AG20443 (cell line): ENCODE measurements at places on chromosomes 7 and 10.

DNA sequence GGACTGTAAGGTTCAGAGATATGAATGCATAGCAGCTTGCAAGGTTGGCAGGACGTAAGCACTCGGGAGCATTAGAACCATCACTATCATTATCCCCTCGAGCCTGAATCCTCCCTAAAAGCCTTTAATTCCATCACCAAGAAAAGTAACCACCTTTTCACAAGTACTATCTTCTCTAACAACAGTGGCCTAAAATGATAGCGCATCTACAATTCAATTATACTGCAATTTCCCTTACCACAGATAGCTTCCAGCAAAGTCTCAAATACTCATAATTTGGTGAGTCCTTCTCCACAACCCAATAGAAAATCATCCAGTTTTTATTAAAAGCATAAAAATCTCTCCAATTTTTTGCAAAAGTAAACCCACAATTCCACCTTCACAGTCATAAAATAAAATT lies 42.0 kb downstream of the COL1A2 start:
- no peak for DNase-seq

- no peak for DNase-seq
Observed at GRCh38 chr7:117637937-117638336, 158.1 kb downstream of the CFTR start.

- DNase-seq, result no peak
Observed at GRCh38 chr7:151780631-151781030, 96.3 kb downstream of the PRKAG2 start.

GRCh38 chr10:77800738-77801266 lies 125.8 kb downstream of the DLG5 start:
- no peak for DNase-seq

DNA sequence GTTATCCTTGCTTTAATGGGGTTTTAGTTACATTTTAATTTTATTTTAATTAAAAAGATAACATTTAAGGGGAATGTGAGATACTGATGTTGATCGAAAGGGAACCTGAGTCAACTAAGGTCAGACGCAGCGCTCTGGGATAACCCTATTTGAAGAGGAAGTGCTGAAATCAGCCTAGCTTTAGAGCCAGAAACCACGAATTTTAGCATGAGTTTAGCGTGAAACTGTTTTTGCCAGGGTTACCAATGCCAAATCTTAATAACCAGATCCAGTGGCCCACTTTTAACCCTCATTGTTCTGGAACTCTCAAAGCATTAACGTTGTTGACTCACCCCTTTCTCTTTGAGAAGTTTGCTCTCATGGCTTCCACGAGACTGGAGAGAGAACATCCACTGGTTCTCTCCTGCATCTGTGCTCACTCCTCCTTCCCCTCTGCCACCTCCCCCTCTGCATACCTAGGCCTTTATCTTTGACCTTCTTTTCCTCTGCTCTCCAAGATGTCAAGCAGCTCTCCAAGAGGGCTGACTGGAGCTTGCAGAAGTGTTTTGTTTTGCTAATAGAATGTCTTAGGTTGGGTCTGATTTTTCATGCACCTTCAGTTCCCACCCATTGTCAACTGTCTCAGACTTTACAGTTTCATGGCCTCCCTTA lies 198.3 kb upstream of the CELF2 start:
- no peak for DNase-seq

DNA sequence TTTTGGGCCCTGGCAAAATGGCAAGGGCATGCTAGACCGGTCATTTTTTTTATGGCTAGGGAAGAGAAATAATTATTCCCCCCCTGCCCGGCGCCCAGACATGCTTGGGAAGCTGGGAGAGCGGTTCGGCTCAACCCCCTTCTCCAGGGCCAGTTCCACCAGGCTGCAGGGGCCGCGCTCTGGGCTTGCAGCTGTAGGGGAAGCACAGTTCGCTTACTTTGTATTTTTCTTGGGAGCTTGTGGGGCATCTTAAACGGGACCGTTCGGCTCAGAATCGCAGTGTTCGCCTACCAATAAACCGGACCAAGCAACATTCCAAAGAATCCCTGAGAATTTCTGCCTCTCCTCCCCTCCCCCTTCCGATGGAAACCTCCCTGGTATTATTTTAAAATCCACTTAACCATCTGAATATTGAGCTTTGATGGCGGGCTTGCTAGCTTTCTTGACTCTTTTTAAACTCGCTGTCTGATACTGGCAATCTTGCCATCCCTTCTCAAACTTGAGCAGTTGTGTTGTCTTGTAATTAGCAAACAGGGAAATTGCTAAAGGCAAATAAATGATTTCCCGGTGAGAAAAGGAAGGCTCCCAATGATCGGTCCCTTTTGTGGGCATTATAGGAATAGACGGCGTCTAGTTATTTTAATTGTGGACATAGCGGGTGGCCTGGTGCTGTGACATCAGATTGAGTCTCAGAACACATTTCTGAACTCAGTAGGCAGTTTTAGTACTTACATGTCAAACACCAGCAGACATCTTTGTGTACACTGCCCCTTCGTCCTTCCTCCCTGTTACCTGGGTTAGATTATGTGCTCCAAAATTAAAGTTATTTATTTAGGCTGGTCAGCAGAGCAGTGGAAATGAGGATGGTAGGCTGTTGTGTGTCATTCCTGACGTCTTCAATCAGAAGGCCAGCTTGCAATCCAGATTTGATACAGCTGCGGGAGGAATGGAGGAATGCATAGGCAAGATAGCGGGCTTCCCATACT lies 3.4 kb downstream of the TCF7L2 start:
- no peak for DNase-seq

- DNase-seq, result no peak
Observed at GRCh38 chr10:62559481-62560200, 185.5 kb downstream of the ZNF365 start.

DNA sequence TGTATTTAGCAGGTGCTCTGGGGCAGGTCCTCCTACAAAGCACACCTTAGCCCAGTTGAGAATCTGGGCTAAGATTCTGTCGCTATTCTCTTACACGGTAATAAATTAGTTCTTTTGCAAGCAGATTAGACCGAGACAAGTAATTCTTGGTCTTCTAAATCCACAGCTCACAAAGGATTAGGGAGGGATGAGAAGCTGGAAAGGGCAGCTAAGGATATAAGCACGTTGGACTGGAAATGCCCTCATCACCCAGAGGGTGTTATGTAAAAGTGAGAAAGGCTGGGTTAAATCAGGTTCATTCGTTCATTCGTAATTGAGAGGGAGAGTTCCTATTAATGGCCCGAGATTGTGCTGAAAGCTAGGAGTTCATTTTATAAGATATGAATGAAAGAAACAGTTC lies 41.8 kb downstream of the PFKFB3 start:
- DNase-seq, result no peak

GRCh38 chr7:66313886-66314568 lies 108.9 kb downstream of the TPST1 start:
- no peak for DNase-seq

- DNase-seq, result no peak
Observed at GRCh38 chr10:87703771-87704170, 44.1 kb downstream of the PAPSS2 start.

DNA sequence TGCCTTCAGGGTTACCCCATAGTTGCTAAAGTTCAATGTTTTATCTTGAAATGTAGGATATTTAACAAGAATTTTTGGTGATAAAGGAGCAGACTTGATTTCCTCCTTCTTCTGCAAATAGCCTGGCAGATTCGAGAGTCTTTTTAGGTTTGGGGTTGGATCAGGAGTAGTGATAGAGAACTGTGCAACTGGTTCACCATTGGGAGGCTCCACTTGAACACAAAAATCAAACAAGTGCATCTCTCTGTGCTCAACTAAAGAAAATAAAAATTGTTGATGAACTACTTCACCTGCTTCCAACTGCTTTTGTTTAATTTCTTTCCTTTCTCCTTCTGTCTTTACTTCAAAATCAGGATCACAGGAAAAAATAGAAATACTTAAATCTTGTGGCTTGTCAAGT lies 58.5 kb downstream of the MACC1 start:
- DNase-seq, result no peak

- no peak for DNase-seq
Observed at GRCh38 chr10:34374356-34375045, 440.6 kb downstream of the PARD3 start.

DNA sequence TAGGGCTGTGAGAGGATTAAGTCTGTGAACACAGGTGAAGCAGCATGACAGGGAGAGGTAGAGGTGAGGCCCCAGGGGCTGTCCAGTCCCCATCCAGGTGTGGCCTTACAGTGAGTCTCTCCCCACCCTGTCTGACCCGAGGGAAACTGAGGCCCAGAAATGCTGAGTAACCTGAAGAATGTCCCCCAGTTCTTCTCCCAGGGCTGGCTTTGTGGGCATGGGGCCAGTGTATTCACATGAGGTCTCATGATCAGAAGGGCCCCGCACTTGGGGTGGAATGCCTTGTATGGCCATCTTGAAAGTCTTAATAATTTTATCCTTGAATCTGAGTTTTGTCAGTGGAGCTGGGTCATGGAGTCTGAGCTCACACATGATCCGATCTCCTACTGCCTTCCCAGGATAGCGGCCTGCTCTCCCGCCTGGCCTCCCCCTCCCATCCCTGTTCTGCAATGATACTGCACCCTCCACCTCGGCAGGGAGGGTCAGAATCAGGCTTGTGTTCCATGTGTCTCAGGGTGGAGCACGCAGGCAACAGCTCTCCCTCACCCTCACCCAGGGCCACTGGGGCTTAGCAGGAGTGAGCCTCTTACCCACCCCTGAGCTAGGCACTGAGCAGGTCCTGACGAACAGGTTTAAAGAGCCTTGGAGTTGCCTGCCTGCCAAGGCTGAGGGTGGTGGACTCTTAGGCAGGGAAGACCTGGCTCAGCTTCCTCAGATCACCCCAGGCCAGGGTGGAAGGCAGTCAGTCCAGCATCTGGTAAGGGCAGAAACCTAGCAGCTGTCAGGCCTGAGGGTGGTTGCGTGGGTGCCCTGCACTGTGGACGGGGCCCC lies 41.4 kb upstream of the NPFFR1 start:
- no peak for DNase-seq

- peak; percentile 66 for DNase-seq
Observed at GRCh38 chr10:48602401-48603135, 2.3 kb downstream of the ARHGAP22 start.

- DNase-seq, result no peak
Observed at GRCh38 chr10:125409756-125410155, 249.4 kb upstream of the CTBP2 start.

DNA sequence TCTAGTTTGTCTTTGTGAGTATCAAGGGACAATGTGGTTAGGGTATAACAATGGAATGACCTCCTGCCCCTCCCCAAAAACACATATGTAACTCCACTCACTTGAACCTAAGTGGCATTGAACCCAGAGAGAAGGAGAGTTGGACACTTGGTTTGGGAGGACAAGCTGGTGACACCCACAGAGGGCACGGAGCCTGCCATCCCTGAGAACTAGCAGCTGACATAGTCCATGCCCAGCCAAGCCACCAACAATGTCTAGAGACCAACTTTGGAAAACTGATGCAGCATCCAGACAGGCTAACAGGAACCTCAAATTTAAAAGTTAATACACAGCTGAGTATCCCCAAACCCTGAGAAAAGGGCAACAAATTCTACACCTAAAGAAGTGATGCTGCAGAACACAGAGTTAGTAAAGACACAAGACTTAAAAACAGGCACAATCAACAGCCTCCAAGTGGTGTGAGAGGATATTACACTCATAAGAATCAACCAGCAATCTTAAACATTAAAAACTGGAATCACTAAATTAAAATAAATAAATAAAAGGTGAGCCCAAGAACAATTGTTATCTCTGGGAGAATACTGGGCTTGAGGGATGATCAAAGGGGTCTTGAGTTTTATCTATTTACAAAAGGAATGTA lies 27.2 kb downstream of the NUDCD3 start:
- no peak for DNase-seq

- DNase-seq, result no peak
Observed at GRCh38 chr10:80503584-80504157, 34.0 kb upstream of the SH2D4B start.

- no peak for DNase-seq
Observed at GRCh38 chr7:77265666-77266065, 66.0 kb upstream of the FGL2 start.

DNA sequence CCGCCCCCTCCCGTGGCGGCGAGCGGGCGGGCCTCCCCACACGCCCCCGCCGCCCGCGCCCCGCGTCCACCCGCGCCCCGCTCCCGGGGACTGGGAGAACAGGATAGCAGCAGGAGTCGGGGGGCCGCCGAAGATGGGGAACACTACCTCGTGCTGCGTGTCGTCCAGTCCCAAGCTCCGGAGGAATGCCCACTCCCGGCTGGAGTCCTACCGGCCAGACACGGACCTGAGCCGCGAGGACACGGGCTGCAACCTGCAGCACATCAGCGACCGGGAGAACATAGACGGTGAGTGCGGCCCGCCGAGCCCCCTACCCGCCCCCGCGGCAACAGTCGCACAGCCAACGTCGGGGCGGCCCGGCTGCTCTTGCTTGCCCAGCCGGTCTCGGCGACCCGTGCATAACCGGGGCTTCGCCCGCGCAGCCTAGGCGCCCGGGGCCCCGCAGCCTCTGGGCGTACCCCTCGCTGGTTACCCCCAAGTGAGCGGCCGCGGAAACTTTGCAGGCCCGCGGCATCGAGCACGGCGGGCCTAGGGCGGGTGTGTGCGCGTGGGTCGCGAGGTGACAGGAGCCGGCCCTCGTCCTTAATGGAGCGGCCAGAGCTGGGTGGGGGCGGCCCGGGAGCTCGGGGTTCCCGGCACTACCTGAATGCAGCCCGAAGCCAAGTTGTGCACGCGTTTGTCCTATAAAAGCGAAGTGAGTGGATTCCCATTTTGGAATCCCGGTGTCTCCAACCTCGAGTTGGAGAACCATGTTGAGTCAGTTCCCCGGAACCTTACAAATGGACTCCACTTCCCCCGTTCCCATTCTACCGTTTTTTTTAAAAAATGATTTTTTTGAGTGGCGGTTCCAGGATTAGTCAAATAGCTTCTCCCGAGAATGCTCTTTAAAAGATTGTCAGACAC lies 863 bp downstream of the CCNY start:
- DNase-seq, result peak; percentile 53

- DNase-seq, result no peak
Observed at GRCh38 chr7:3143869-3144775, 100.5 kb upstream of the CARD11 start.

- DNase-seq, result no peak
Observed at GRCh38 chr10:112984756-112985155, 34.7 kb downstream of the TCF7L2 start.

DNA sequence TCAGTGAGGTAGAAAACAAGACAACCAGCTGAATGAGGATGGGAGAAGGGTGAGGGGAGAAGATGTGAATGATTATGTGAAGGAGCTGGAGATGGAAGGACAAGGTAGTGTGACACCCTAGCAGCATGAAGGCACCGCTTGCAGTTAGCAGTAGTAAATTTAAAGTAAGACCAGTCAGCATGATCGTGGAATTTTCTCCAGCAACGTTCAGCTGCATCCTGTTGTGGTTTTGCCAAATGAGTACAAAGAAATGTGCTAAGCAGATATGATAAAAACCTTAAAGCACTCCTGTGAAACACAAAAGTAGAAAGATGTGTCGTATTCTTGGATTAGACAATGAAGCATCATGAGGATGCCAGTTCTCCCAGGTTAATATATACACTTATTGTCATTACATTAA lies 34.1 kb upstream of the IFRD1 start:
- DNase-seq, result no peak

GRCh38 chr7:128404143-128404681 lies 5.6 kb downstream of the IMPDH1 start:
- no peak for DNase-seq
